ENCODE measurements at places on chromosomes 6 and 20.
A peak's percentile ranks its signal among the peaks of the same experiment; 100 is the strongest.

DNA sequence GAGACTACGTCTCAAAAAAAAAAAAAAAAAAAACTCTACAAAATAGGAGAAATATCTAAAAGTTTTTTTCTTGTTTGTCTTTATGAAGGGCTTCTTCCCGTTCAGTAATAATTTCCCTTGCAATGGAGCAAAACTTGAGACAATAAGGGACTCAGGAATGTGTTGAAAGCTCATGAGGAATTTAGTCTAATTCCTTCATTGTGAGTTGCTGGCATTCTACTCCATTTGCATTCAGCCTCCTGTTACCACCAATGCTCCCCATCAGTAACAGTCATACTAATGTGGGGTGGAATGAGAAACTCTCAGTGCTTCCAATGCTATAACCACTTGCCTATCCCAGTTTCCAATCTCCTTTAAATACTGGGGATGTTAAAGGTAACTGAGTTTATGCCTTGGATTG, 576.7 kb upstream of the AGPAT4 start:
- no peak for DNase-seq

DNA sequence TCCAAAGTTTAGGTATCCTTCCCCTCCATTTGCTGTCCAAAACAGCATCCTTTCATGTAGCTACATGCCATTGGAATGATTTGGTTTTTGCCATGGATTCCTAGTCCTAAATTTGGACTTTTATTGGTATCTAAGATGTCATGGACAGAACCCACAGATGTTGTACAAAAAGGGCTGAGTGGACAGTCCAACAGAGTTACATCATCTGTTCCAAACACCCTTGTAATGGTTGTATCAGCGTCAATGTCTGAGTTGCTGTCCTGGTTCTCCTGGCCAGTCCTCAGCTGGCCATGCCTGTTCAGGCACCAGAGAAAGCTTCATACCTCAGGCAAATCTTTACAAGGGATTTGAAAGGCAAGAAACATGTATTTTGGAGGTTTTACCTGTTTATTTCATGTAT, 191.3 kb downstream of the ESR1 start:
- DNase-seq = no peak

DNA sequence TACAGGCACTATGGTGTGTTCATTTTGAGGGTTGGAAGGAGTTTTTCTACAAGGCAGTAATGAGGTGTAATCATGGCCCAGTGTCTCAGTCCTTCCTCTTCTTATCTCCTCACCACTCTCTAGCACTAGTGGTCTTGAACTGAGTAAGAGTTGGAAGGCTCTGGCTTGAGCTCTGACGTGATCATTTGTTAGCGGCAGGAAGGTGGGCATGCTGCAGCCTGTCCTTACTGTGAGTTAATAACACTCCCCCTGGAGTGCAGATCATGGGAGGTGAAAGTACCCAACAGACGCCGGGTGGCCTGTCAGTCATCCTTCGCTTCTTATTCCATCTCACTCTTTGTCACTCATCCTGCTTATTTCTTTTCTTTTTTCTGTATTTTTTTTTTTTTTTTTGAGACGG, 356.9 kb downstream of the CDKAL1 start:
- DNase-seq = no peak

- no peak for DNase-seq
These were observed 563.3 kb upstream of the MAP3K7 start for GRCh38 chr6:91149956-91150705.

GRCh38 chr6:169230322-169230665, 23.4 kb downstream of the THBS2 start:
- no peak for DNase-seq

DNA sequence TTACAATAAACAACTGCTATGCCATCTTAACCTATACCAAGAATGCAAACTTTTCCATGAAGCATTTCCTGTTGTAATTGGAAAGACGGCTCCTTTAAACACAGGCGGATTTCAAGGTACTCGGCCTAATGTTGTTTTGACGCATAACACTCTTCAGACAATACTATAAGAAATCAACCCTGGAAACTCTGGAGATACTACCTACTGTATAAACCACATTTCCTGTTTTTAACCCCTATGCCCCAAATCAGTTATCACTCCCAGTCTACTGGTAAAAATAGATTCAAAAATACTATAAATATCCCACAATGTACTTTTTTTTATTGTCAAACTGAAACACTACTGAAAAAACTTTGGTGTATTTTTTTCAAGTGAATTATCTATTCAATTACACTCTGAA, 118.1 kb downstream of the IRF4 start:
- no peak for DNase-seq

GRCh38 chr20:1403624-1404023, 10.8 kb upstream of the FKBP1A start:
- no peak for DNase-seq

GRCh38 chr6:145020543-145020942, 714.8 kb downstream of the EPM2A start:
- no peak for DNase-seq

DNA sequence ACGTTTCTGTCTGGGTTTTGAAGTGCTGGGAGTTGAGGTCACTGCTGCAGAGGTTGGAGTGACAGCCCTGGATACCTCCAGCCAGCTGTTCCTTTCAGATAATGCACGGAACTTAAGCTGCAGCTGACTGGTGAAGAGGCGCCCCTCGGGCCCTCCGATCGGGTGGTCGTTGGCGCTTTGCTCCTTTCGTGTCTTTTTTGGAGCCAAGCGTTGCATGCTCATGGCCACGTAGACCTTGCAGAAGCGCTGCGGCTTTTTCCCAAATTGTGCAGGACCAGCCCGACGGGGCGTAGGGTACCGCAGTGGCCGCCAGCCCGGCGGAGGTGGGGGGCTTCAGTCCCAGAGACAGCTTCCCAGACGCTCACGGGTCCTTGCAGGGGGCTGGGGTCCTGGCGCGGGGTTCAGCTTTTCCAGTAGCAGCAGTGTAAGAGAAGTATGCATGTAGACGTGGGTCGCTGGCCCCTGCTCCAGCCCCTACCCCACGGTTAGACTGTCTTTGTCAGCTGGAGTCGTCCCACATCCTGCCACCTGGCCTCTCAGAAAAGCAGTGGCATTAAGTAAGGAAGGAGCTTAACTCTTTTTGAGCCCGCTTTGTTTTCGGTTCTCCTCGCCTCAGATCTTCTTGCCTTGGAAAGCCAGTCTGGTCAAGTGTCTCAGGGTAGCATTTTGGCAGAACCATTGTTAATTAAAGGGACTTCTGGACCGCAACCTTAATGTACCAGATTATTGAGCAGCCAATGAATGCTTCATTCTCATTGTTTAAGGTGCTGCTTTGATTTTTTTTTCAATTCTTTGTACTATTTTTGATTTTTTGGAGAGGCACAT, 838 bp downstream of the TNFAIP3 start:
- DNase-seq = peak; percentile 16
